ENCODE measurements at places on chromosomes 1 and 21.
A peak's percentile ranks its signal among the peaks of the same experiment; 100 is the strongest.

DNA sequence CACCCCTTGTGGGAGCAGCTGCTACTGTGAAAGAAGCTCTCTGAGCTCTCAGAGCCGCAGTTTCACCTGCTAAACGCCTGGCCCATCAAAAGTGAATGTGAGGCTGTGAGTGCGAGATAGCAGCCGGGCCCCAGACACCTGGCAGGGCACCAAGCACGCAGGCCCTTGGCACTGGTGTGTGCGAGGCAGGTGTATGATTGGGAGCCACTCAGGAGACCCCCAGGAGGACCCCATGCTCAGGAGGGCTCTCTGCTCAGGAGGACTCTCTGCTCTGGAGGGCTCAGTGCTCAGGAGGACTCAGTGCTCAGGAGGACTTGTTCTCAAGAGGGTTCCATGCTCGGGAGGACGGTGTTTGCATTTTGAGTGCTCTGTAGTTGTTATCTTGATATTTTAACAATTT is 14.3 kb upstream of the ADARB1 start:
- no peak for DNase-seq

- DNase-seq: no peak
Observed at GRCh38 chr1:30692948-30693301, 30.5 kb downstream of the MATN1 start.

DNA sequence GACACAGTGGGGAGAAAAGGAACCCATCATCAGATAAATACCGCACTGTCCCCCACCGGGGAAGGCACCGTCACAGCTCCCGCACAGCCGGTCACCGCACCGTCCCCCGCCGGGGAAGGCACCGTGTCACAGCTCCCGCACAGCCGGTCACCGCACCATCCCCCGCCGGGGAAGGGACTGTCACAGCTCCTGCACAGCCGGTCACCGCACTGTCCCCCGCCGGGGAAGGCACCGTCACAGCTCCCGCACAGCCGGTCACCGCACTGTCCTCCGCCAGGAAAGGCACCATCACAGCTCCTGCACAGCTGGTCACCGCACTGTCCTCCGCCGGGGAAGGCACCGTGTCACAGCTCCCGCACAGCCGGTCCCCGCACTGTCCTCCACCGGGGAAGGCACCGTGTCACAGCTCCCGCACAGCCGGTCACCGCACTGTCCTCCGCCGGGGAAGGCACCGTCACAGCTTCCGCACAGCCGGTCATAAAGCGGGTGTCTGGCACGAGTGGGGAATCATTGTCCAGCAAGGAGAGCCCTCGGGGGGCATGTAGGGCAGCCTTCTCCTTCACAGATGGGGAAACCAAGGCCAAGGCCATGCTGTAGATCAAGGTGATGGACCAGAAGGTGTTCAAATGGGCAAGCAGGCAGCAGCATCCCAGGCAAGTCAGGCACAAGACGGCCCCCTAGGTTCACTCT is 280.1 kb downstream of the NPHP4 start:
- DNase-seq: no peak

GRCh38 chr1:65434760-65435159 is 14.3 kb downstream of the LEPR start:
- DNase-seq: no peak

GRCh38 chr1:2829846-2830615 is 28.5 kb upstream of the TTC34 start:
- no peak for DNase-seq

- no peak for DNase-seq
Observed at GRCh38 chr21:29184037-29184436, 53.6 kb downstream of the MAP3K7CL start.

DNA sequence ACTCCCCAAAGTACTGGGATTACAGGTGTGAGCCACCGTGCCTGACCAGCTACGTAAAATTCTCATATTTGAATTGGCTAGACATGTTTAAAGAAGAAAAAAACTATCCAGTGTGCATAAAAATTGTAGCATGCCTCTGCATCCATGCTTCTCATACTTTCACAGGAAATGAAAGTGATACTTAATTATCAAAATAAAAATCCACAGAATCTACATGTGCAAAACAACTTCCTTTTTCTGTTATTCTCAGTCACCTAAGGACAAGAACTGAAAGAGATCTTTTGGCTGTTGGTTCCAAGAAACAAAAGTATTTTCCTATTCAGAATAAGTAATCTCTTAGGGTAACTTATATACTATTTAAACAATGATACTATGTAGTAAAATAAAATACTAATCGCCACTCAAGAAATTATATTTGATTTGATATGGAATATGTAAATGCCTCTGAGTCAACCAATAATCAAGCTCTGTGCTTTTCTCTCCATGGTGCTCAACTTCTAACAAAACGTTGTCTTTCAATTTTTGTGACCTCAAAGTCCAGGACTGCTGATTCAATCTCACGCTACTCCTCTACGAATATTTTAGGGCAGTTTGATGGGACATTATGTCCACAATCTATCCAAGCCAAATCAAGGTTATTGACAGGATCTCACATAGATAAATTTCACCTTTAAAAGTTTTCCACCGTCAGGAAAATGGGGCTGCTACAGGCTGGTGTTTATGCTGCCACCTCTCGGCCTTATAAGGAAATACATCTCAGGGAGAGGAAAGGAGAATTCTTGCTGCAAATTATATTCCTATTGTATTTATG is 102.7 kb downstream of the ZNF281 start:
- no peak for DNase-seq

GRCh38 chr1:224637515-224637914 is 21.4 kb downstream of the CNIH3 start:
- peak; percentile 72 for DNase-seq

DNA sequence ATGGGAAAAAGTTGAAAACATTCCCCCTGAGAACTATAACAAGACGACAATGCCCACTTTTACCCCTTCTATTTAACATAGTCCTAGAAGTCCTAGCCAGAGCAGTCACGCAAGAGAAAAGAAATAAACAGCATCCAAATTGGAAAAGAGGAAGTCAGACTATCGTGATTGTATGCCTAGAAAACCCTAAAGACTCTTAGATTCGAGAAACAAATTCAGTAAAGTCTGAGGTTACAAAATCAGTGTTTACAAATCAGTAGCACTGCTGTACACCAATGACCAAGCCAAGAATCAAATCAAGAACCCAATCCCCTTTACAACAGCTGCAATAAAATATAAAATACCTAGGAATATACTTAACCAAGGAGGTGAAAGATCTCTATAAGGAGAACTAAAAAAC is 72.4 kb downstream of the POU2F1 start:
- DNase-seq: no peak

Measured in skeletal muscle cell (primary cell).